Sigmoid colon (tissue), 7 donors: ENCODE measurements at places on chromosomes 12 and 14.

DNA sequence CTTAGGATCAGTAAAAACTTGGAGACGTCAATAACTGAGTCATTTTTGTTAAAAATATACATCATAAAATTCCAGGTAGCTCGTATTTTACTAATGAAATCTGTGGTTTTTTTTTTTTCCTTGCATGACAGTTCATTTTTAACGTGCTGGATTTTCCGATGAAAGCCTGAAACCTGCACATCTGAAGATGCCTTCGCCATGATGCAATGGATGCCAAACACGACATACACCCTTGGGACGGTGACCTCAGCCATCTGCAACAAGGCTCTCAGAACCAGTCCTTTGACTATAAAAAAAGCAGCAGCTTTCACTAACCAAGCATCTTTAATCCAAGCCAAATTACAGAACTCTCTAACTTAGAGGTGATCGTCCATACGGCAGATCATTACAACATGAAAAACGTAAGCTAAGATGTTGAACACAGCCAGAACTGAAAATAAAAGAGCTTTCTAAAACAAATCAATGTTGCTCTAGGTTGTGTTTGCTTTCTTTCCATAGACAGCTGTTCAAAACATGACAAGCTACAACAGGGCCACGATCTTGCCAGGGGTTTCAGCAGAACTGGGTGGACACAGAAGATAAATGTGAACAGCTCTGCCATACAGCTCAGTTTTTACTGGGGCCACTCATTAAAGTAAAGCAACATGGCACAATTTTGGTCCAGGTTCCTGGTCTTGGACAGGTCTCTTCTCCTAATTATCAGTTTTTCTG, 7.8 kb downstream of the NIN start:
- DNase-seq = no peak
- peak overlapping the region; percentile 7 for H3K27ac ChIP-seq
- peaks cover 20% of the 10 kb centered on the region for H3K4me1 ChIP-seq
- no peaks in the 10 kb centered on the region for H3K36me3 ChIP-seq
- H3K4me3 ChIP-seq = no peak overlapping the region

DNA sequence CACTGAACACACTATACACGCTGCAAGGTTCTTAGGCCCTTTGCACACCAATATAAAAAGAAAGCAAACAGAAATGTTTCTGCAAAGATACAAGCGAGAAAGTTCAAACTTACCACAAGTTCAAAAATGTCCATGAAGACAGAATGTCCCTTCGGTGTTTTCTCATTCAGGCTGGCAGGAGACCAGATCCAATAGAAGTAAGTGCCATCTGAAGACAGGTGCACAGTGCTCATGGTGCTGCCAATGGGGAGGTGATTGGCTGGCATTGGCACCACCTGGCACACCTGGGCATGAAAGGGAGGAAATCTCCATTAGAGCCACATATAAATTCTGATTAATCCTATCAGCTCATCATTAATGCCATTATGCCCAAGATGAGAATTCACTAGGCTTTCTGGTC, 76.3 kb downstream of the HECTD4 start:
- H3K4me3 ChIP-seq = no peak overlapping the region
- H3K27ac ChIP-seq = no peak overlapping the region
- no peaks in the 10 kb centered on the region for H3K36me3 ChIP-seq
- H3K4me1 ChIP-seq = no peaks in the 10 kb centered on the region
- no peak for DNase-seq
- H3K27me3 ChIP-seq = no peaks in the 10 kb centered on the region

GRCh38 chr12:132228476-132229192, 84.4 kb downstream of the NOC4L start:
- H3K4me3 ChIP-seq = no peak overlapping the region
- H3K27me3 ChIP-seq = peaks cover 62% of the 10 kb centered on the region
- no peak overlapping the region for H3K27ac ChIP-seq
- H3K36me3 ChIP-seq = no peaks in the 10 kb centered on the region
- H3K4me1 ChIP-seq = no peaks in the 10 kb centered on the region

- H3K4me3 ChIP-seq = no peak overlapping the region
- peak; percentile 84 for DNase-seq
- H3K36me3 ChIP-seq = peaks cover 32% of the 10 kb centered on the region
- peak overlapping the region; percentile 53 for H3K27ac ChIP-seq
- no peaks in the 10 kb centered on the region for H3K4me1 ChIP-seq
Observed at GRCh38 chr14:21084998-21085853, 13.2 kb downstream of the ZNF219 start.

- DNase-seq = no peak
- no peaks in the 10 kb centered on the region for H3K27me3 ChIP-seq
- H3K4me1 ChIP-seq = no peaks in the 10 kb centered on the region
- no peaks in the 10 kb centered on the region for H3K36me3 ChIP-seq
- H3K27ac ChIP-seq = no peak overlapping the region
- H3K4me3 ChIP-seq = no peak overlapping the region
Observed at GRCh38 chr12:62841846-62842245, 93.1 kb downstream of the PPM1H start.

GRCh38 chr14:99921425-99921824, 128.2 kb downstream of the EML1 start:
- no peaks in the 10 kb centered on the region for H3K4me1 ChIP-seq
- peaks cover 20% of the 10 kb centered on the region for H3K36me3 ChIP-seq
- no peak for DNase-seq
- H3K4me3 ChIP-seq = no peak overlapping the region
- H3K27me3 ChIP-seq = no peaks in the 10 kb centered on the region

DNA sequence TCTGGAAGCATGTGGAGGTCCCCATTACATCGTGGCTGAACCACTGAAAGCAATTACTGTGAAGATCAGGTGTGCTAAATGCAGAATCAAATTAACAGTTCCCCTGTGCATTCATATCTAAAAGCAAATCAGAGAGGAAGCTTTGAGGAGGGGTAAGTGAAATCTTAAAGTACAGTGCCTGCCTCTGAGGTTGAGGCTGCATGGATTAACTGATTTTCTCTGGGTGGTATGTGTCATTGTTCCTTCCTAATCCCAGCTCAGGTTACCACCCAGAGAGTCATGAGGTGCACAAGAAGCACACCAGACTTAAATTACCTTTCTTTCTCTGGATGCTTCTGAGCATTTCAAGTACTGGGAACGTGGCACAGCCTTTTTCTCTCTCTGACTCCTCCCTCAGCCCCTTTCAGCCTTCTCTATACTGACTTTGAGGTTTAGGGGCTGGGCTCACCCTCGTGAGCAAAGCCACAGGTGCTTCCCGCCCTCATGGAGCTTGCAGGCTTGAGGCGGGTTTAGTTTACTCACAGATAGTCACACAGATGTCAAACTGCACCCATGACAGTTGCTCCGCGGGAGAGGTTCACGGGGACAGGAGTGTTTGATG, 237.6 kb upstream of the CRY1 start:
- H3K27me3 ChIP-seq = peaks cover 2% of the 10 kb centered on the region
- no peak for DNase-seq
- no peaks in the 10 kb centered on the region for H3K36me3 ChIP-seq
- H3K4me1 ChIP-seq = no peaks in the 10 kb centered on the region
- no peak overlapping the region for H3K27ac ChIP-seq
- H3K4me3 ChIP-seq = no peak overlapping the region

GRCh38 chr12:49801141-49802063, 26.8 kb downstream of the NCKAP5L start:
- no peaks in the 10 kb centered on the region for H3K27me3 ChIP-seq
- H3K36me3 ChIP-seq = peaks cover 26% of the 10 kb centered on the region
- H3K4me3 ChIP-seq = no peak overlapping the region

- H3K27ac ChIP-seq = no peak overlapping the region
- no peak overlapping the region for H3K4me3 ChIP-seq
- H3K27me3 ChIP-seq = no peaks in the 10 kb centered on the region
- H3K4me1 ChIP-seq = no peaks in the 10 kb centered on the region
Observed at GRCh38 chr12:95460896-95461295, 13.1 kb upstream of the METAP2 start.

DNA sequence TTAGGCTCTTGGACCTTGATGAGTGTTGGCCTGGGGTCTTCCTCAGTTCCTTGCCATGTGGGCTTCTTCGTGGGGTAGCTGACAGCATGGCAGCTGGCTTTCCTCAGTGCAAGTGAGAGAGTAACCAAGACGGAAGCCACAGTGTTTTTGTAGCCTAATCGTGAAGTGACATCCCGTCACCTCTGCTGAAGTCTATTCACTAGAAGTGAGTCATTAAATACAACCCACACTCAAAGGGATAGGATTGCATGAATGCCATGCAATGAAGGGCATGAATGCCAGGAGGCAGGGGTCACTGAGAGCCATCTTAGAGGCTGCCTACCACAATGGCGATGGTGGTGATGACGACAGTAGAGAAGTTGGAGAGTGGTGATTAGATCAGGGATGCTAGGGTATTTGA, 13.5 kb upstream of the ASIC1 start:
- DNase-seq = no peak
- H3K27ac ChIP-seq = no peak overlapping the region
- no peaks in the 10 kb centered on the region for H3K27me3 ChIP-seq
- no peaks in the 10 kb centered on the region for H3K36me3 ChIP-seq
- no peak overlapping the region for H3K4me3 ChIP-seq
- H3K4me1 ChIP-seq = no peaks in the 10 kb centered on the region

GRCh38 chr12:52311285-52311648, 9.9 kb downstream of the KRT83 start:
- no peak for DNase-seq
- H3K4me1 ChIP-seq = no peaks in the 10 kb centered on the region
- no peak overlapping the region for H3K4me3 ChIP-seq
- H3K36me3 ChIP-seq = no peaks in the 10 kb centered on the region
- H3K27me3 ChIP-seq = peaks cover 3% of the 10 kb centered on the region

- H3K36me3 ChIP-seq = no peaks in the 10 kb centered on the region
- H3K4me1 ChIP-seq = no peaks in the 10 kb centered on the region
- DNase-seq = no peak
Observed at GRCh38 chr12:79645235-79645630, 45.5 kb downstream of the PAWR start.

DNA sequence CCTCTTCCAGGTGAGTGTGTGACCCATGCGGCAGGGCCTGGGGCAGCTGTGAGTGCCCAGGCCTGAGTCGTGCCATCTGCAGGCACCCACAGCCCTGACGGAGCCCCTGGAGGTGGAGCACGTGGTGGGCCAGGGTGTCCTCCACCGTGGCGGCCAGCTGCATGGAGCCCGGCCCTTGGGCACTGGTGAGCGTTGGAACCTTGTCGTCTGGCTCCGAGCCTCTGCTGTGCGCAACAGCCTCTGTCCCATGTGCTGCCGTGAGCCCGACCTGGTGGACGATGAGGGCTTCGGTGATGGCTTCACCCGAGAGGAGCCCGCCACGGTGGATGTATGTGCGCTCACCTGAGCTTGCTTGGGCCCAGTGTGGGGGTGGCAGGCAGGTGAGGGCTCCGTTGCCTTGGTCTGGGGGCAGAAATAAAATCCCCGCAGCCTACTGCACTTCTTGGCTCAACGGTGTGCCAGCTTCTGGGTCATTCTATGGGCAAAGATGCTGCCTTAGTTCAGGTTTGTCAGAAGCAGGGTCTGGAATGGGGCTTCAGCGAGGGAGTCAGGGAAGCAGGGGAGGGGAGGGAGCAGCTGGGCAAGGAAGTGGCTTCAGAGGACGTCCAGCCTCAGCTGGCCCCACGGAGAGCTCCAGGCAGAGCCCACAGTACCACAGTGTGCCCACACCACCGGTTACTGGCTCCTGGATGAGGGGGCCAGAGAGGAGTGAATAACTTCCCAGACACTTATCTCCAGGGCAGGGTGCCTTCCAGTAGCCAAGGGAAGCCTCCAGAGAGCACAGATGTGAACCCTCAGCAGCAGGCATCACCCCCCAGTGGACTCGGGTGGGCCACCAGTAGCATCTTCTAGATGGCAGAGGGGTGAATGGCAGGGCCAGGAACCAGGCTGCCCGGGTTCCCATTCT, 1.2 kb upstream of the ARL6IP4 start:
- H3K4me3 ChIP-seq = peak overlapping the region; percentile 72
- DNase-seq = no peak
- no peaks in the 10 kb centered on the region for H3K27me3 ChIP-seq

DNA sequence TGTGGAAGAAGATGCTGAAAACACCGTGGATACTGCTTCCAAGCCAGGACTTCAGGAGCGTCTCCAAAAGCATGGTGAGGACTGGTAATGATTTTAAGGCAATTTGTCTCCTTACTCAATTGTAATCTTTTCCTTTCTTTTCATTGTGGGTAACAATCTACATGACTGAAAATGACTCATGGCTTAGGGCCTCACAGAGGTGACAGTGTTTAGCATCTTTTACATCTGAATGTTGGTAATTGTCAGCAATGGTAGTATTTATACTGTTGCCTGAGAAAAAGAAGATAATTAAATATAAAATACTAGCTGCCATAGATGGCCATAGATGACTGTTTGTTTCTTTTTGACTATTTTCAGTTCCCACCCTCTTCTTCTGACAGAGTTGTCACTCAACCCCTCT, 31.6 kb downstream of the TULP3 start:
- no peaks in the 10 kb centered on the region for H3K27me3 ChIP-seq
- H3K36me3 ChIP-seq = peaks cover 11% of the 10 kb centered on the region
- no peak for DNase-seq
- H3K4me1 ChIP-seq = no peaks in the 10 kb centered on the region
- no peak overlapping the region for H3K27ac ChIP-seq

GRCh38 chr12:25752710-25753309, 199.7 kb upstream of the LMNTD1 start:
- no peaks in the 10 kb centered on the region for H3K4me1 ChIP-seq
- no peak overlapping the region for H3K27ac ChIP-seq
- no peak overlapping the region for H3K4me3 ChIP-seq
- DNase-seq = no peak

DNA sequence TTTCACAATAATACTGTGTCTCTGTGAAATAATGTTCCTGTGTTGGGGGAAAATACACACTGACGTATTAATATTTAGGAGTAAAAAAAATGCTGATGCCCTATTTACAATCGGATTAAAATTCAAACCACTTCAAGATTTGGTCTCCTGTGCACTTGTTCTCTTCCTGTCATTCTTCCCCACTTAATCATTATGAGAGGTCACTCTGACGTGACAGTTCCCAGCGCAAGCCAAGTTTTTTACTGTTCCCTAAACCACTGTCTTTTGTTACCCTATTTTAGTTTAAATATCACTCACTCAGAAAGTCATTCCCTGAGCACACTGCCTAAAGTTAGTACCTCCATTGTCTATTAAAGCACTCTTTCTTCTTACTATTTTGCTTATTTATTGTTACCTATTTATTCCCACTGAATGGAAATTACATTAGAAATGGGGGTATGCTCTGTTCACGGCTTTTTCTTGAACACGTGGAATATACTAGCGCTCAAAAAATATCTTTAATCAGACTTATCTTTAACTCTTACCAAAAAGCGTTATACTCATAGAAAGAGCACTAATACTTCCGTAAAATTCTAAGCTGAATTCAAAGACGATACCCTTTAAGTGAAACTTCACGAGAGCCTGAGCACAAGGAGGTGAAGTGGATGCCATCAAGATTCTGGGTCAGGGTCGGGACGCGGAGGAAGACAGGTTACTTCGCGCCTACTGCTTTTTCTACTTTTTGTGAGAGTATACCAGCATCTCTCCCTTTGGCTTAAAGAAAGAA, 670 bp upstream of the PSMA3 start:
- H3K4me3 ChIP-seq = peak overlapping the region; percentile 59
- peak overlapping the region; percentile 98 for H3K27ac ChIP-seq
- peaks cover 25% of the 10 kb centered on the region for H3K4me1 ChIP-seq
- no peak for DNase-seq

- H3K36me3 ChIP-seq = no peaks in the 10 kb centered on the region
- H3K4me1 ChIP-seq = no peaks in the 10 kb centered on the region
- no peak overlapping the region for H3K27ac ChIP-seq
- no peak for DNase-seq
Observed at GRCh38 chr14:102252834-102253801, 51.8 kb downstream of the MOK start.
